ENCODE measurements at places on chromosomes 3 and 15.

DNA sequence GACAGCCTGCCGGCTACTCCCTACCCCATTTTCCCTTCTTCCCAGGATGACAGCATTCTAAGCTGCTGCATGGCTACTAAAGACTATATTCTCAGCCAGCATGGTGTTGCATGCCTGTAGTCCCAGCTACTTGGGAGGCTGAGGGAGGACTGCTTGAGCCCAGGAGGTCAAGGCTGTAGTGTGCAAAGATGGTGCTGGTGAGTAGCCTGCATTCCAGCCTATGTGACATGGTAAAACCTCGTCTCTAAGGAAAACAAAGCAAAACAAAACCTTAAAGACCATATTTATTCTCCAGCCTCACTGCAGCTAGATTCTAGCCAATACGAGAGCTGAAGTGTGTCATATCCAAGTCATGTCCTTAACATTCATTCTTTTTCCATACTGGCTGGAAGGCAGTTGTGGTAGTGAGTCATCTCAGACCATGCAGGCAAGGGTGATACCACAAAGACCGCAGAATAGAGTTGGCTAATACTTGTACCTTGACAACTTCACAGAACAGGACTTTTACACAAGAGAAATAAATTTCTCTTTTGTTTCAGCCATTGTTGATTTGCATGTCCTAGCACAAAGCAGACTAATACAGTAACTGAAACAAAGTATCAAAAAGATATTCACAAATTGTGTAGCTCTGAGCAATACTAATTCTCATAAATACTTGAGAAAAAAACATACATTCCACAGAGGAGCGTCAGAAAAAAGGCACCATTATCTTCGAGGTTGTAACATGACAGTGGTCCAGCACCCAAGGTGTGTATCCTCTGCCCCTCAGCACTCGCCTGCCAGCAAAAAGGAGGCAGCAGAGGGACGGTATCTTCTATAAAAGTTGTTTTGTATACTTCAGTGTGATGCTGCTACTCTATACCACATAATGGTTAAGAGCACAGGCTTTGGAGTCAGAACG, 14.8 kb downstream of the PBRM1 start:
- DNase-seq, result peak; percentile 100

DNA sequence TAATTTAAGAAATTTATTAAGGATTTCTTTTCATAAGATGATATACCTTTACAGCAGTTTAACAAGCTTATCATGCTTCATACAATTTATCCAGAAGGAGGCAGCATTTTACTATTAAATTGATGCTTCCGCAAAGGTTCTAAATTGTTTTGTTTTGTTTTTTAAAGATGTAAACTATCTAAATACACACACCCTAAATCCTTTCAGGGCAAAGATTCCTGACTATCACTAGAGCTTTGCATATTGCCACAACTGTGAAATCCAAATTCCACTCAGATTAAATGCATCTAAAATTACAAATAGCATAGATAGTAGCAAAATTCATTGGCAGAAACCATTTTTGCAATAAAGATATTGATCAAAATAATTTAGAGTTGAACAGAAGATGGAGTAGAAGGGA, 44.5 kb upstream of the CCNL1 start:
- peak; percentile 29 for DNase-seq

DNA sequence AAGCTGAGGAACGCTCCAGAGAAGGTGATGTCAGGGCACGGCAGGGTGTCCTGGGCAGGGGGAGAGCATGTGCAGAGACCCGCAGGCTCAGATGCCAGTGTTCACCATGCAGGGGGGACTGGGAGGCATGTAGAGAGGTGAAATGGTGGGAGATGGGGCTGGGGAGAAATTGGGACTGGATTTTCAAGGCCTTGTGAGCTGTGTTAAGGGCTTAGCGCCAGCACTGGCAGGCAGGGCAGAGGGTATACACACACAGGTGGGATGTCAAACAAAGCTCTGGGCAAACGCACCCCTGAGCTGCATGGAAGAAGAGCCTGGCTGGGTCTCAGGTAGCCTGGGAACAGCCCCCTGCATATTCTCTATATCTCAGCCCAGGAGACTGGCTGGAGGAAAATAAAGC, 282.7 kb downstream of the SHQ1 start:
- no peak for DNase-seq

DNA sequence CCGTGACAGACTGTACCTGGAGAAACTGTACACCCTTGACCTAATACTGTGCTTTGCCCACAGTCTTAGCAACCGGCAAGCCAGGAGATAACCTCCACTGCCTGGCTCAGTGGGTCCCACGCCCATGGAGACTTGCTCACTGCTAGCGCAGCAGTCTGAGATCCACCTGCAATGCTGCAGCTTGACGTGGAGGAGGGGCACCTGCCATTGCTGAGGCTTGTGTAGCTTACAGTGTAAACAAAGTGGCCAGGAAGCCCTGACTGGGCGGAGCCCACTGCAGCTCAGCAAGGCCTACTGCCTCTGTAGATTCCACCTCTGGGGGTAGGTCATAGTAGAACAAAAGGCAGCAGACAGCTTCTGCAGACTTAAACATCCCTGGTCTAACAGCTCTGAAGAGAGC, 189.3 kb downstream of the EDEM1 start:
- no peak for DNase-seq

DNA sequence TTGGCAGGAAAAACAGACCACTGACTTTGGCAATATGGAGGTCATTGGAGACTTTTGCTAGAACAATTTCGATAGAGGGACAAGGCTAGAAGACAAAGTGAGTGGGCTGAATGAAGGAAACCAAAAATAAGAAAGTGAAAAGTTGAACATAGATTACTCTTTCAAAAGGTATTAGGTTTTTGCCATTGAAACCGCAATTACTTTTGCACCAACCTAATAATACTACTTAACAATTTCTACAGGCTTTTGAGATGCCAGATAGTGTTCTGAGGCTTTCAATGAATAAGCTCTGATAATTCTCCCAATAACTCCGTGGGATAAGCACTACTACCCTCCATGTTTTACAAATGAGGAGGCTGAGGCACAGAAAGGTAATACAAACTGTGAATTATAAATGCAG, 85.0 kb downstream of the MDFIC2 start:
- DNase-seq, result no peak

DNA sequence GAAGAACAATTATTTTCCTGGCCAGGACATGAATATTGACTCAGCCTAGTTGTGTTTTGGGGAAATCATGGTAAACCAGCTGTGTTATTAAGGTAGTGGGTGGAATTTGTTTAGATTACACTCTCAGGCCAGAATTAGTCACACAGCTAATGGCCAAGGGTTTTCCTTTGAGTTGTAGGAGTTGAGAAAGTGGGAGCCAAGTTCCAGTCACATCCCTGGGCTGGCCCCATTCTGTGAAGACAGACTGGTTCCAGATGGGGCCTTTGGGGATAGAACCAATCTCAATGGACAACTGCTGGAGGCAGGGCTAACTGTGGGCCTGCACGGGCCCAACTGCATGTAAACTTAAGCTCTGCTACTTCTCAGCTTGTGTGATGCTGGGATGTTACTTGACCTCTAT, 1.4 kb upstream of the RASL12 start:
- DNase-seq, result peak; percentile 80

DNA sequence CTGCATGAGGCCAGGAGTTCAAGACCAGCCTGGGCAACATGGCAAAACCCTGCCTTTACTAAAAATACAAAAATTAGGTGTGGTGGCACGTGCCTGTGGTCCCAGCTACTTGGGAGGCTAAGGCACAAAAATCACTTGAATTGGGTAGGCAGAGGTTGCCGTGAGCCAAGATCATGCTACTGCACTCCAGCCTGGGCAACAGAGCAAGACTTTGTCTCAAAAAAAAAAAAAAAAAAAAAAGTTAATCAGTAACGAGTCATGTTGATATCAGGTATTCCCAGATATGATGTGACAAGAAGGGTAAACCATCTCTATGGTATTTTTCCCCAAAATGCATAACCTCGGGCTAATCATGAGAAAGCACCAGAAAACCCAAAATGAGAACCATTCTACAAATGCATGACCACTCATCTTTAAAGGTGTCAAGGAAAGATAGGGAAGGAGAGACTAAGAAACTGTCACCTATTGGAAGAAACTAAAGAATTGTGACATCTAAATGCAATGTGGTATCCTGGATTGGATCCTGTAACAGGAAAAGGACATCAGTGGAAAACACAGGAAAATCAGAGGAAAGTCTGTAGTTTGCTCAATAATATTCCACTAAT, 66.5 kb upstream of the MAP4 start:
- DNase-seq, result no peak

GRCh38 chr3:108391917-108392593, 95.7 kb downstream of the HHLA2 start:
- DNase-seq, result peak; percentile 21

DNA sequence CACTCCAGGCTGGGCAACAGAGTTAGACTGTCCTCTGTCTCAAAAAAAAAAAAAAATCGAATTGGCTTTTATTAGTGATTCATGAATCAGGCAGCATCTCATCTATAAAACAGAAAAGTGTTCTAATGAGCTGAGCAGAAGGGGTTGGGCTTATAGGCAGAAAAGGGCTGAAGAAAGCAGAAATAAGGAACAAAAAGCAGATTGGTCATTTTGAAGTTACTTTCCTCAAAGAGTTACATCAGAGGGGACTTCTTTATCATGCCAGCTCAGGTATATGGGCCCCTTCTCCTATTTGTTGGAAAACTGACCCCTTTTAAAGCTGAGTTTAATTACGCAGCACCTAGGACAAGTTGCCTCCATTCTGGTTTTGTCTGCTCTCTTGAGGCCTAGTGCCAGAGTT, 722 bp upstream of the POGLUT1 start:
- no peak for DNase-seq

GRCh38 chr15:85443046-85443445, 62.6 kb downstream of the AKAP13 start:
- DNase-seq, result no peak

DNA sequence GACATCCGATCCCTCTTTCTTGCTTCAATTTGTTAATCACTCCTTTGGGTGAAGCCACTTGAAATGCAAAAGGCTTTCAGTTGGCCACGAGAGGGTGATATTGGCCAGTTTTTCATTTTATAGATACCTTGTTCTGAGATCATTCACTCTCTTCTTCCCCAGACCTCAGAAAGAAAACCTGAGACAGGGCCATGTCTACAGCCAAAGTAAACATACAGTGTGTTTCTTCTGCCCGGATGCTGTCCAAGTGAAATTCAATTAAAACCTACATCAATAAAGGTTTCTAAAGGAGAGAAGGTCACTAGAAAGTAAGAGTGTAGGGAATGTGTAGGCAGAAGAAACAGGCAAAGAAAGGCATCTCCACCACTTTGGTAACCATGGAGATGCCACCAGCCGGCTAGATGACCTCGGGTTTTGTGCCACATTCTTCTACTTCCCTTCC, 39.5 kb upstream of the FMN1 start:
- no peak for DNase-seq

- DNase-seq, result no peak
These were observed 3.1 kb downstream of the CCDC33 start for GRCh38 chr15:74239051-74239705.

DNA sequence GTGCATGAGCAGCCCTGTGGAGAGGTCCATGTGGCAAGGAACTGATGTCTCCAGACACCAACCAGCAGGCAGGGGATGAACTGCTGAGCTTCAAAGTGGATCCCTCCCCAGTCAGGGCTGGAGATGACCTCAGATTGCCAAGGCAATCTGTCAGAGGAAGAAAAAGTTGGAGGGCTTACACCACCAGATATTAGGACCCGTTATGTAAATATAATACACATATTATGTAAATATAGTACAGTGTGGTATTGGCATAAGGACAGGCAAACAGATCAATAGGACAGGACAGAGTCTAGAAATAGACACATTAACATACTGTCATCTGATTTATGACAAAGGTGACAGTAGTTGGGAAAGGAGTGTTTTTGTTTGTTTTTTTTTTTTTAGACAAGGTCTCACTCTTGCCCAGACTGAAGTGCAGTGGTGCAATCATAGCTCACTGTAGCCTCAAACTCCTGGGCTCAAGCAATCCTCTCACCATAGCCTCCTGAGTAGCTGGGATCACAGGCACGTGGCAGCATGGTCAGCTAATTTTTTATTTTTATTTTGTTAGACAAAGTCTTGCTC, 18.0 kb upstream of the RAB7A start:
- DNase-seq, result no peak

DNA sequence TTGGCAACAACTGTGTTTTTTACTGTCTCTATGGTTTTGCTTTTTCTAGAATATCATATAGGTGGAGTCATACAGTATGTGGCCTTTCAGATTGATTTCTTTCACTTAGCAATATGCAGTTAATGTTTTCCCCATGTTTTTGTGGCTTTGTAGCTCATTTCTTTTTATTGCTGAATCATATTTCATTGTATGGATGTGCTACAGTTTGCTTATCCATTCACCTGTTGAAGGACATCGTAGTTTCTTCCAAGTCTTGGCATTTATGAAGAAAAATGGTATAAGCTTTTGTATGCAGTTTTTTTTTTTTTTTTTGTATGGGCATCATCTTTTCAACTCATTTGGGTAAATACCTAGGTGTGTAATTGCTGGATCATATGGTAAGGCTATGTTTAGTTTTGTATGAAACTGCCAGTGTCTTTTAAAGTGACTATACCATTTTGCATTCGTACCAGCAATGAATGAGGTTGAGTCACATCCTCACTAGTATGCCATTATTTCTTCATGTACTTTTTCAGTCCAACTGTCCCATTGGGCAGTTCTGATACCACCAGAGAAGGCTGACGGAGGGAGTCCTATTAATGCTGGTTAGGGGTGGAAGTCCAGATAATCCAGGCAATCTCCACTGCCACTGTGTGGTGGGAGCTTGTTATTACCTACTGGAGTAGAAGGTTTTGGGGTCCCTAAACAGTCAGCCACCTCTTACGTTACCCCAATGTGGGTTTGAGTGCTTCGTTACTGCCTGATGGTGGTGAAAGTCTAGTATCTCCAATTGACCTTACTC, 210.5 kb downstream of the DOCK3 start:
- no peak for DNase-seq

DNA sequence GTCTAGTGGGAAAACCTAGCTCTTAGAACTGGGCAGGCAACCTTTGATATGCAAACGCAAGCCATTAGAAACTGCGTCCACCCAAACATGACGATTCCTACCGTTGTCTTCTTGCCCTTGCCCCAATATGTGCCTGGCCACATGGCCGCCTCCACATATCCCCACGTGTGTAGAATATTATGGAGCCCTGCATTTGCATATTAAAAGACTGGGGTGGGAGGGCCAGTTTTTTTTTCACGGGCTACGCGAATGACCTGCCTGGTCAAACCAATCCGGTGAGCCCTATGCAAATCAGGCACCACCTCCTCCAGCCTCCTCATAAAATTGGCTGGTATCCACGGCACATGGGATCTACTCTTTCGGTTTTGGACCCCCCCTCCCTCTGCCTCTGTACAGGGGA, 381.0 kb upstream of the RGMA start:
- no peak for DNase-seq

DNA sequence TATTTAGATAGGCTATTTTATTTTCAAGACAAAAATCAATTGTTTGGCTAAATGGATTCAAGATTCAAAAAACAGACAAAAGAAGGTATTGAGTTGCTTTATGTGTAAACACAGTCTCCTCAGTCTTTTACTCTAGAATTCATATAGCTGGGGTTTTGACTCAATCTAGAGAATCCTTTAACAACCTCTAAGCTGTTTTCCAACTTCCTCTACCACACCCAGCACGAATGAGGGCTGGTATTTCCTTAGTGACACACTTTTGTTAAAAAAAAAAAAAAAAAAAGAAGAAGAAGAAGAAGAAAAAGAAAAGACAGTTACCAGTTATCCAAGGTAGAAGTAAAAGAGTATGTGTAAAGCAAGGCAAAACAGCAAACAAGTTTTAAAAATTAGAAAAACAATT, 732.8 kb upstream of the GOLIM4 start:
- no peak for DNase-seq

Measured in AG09309 (cell line).